OCI-M1 (cell line): ENCODE measurements at places on chromosomes 5 and 9.

GRCh38 chr5:80195837-80196400 is 59.9 kb downstream of the SERINC5 start:
- no peak for DNase-seq

DNA sequence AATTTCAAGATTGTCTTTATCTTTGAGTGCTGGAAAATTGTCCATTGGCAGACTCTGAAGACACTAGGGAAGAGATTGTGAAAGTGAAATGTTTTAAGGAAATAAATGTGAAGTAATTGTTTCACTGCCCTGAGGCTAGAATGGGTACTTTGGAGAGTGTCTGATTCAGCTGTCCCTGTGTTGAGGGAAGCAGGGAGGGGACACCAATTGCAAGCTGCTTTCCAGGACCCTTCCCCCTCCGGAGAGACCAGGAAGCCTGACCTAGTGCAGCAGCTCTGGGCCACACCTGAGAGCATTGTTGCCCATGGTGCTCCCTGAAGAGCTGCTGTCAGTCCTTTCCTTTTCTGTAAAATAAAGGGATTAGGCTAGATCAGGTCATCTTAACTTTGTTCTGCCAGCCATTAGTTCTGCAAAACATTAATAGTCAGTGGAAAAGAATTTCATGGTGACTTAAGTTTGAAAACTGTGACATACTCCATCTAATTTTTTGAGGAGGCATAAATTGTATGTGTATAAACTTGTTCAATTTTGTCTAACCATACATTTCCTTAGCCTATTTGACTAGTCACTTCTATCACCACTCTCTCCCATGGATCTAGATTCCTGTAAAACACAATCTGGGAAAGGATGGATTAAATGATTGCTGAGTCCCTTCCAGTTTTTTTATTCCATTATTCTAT is 18.8 kb downstream of the MAP1B start:
- DNase-seq: no peak

GRCh38 chr5:132489871-132490483 is 596 bp downstream of the IRF1 start:
- peak; percentile 48 for DNase-seq

DNA sequence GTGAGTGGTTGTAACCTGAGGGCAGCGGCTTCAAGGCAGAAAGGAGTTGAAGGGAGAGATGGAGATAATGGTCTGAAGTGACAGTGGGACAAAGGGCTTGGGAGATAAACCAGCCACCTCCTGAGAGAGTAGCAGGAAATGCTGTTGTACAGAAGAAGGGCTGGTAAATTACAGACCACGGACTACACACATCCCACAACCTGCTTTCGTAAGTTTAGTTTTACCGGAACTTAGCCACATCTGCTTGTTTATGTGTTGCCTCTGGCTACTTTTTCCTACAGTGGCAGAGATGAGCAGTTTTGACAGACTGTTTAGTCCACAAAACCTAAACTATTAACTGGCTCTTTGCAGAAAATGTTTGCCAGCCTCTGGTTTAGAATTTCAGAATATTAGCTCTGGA is 269.5 kb downstream of the ARHGEF28 start:
- no peak for DNase-seq

DNA sequence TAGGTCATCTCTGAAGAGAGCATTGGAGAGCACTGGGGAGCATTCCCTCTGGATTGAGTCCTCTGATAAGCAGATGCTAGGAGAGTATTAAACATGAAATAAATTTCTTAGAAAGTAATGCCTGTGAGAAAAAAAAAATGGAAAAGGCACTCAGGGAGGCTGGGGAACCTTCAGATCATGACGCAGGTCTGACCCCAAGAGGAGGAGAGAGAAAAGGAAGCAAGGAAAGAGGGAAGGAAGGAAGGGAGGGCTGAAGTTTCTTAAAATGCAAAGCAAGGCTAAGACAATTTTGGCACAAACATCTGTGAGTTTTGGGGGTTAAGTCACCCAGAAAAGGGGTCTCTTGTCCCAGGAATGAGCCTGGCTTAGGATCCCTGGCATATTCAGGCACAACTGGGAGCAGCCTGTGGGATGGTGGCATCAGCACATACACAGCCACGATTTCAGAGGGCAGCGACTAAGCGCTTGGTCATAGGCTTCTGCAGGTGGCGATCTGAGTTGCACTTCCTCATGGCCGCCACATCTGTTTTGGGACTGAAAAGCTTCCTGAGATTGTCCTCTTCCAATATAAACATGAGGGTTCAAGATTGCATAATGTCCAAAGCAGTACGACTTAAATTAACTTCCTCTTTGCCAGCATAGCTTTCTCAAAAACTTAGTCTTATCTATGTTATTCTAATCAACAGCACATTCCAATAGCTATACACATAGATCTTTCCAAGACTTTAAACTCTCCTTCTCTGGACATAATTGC is 692.7 kb downstream of the DNAH5 start:
- peak; percentile 56 for DNase-seq

DNA sequence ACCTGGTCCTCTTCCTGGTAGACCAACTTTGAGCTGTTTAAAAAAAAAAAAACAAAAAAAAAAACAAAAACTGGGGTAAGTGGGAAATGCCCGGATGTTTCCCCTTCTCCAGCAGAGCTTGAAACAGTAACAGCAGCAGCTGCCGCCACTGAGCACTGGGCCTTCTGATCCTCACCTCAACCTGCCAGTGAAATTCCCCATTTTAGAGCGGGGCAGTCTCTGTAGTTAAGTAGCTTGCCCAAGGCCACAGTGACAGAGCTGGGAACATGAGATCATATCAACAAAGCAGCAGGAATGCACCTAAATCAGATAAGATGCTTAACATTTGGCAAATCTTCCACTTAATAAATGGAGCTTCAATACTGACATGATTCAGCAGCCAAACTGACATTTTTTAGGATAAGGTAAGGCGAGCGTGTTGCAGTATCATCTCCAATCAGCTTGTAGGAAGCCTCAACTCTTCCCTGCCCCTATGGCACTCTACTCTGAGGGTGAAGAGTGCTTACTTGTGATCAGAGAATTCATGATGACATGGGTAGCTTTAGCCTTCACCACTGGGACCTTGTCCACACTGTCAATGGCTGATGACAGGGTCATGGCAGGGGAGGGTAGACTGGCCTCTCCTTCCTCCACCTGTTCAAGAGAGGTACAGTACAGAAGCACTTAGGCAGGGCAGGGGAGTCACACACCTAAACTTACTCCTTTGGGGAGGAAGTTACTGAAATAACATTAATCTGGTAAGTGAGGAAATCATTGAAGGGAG is 9.3 kb downstream of the KIAA1191 start:
- DNase-seq: no peak

DNA sequence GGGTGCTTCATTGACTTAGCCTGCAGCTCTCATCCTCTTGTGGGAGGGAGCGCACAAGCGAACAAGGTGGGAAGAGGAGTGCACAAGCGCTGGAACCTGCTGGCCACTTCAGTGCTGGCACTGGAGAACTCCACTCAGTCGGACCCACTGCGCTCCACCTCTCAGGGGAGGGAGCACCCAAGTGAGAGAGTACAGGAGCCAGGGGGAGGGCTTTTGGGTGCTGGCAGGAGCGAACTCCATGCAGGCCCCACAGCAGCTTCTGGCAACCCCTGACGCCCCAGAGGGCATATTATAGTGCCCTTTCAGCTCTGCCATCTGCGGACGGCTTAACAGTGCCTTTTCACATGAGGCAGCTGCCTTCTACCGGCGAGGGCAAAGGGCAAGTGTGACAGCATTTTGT is 774.2 kb upstream of the COX7C start:
- no peak for DNase-seq

DNA sequence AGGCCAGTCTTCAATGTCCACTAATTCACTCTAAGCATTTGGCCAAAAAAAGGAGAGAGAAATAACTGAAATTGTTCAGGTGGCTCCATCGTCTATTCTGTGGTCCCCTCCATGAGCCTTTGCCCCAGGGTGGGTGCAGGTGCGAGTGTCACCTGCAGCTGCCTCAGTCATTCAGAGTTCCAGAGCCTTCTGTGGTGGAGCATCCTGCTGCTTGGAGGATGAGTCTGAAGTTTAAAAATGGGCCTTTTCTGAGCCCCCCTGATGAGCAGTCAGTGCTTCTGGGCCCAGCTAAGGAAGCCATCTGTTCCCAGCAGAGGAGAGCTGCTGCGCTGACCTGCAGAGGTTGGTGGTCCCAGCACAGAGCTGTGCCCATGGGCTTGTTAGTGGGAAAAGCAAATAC is 48.2 kb downstream of the NDST1 start:
- DNase-seq: no peak

DNA sequence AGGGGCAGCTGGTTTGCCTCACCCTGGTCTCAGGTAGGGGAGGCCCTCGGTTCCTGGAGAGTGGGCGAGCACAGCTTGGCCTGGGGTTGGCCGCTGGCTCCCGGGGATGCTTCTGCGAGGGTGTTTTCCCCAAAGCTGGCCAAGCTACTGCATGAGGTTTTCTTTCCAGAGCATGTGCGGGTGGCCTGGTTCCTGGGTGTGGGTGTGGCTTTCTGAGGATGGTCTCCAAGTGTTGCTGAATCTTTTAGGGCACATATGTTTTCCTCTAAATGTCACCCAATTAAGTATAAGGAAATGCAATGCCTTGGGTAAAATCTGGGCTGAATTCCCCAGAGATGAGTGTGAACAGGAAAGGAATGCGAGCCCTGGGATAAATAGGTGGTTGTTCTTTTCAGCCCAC is 115.8 kb upstream of the ICE1 start:
- no peak for DNase-seq
